ENCODE measurements at places on chromosomes 2 and 18.

DNA sequence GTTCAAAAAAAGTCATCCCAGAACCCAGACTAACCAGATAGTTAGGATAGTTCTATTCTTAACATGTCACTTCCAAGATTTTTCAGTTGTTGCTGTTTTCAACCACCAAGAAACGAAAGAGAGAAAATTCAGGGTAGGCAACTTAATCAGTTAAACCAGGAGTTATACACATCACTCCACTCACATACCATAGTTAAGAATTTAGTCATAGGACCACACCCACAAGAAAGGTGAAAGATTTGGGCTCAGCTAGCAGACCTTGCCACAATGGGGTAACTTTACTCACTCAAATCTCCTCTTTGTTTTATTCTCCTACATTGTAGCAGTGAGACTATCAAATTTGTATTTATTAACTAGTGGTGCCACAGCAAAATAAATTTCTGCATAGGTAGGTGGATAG lies 473.6 kb downstream of the NUP35 start:
- no peak for DNase-seq

- DNase-seq, result no peak
Observed at GRCh38 chr2:155846259-155846658, 486.3 kb downstream of the NR4A2 start.

DNA sequence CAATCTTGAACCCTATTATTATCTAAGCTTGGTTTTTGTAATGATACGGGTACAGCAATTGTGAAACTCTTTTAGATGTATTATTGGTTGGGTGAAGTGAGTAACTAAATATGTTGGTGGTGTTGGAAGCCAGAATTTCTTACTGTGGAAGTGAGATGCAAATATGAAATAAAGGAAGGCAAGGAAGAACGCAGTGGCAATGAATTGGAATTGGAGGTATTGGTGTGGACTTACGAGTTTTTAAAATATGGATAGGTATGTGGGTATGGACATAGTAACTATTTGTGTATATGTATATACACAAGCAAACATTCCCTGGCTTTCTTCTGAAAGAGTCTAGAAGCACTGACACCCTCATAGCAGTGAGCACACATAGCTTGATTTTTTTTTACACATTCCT lies 105.8 kb downstream of the RAB3GAP1 start:
- DNase-seq, result no peak

DNA sequence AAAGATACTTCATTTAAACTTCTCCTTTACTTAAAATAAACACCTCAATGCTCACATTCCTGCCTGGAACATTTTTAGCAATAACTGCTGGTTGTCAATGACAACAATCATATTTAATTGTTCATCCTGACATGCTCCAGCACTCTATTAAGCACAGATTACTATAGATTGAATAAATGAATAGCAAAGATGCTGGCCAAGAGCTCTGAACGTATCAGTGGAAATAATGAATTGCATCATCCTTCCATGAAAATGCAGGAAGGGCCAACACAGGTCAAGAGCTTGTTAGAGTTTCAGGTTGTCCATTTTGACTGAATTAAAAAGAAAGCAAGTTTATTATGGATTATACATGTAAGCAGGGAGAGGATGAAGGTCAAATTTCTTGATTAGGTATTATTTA lies 994.0 kb downstream of the TSN start:
- no peak for DNase-seq

DNA sequence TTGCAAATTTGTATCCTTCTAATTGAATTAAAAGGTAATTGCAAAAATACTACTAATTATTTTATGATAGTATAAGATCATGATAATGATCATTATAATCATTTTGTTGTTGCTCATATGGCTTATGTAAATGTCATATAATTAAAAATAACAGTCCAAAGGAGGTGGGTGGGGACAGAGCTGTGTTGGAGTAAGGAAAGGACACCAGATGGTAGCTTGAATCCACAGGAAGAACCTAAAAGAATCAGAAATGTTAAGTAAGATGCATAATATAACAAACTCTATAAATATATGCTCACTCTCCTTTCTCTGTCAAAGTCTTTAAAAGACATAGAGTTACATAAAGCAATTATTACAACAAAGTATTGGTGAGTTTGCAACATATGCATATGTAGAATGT lies 650.7 kb upstream of the HS6ST1 start:
- no peak for DNase-seq

- no peak for DNase-seq
Observed at GRCh38 chr2:126663184-126663963, 7.4 kb downstream of the GYPC start.

GRCh38 chr2:19474128-19474527 lies 115.7 kb upstream of the OSR1 start:
- no peak for DNase-seq

DNA sequence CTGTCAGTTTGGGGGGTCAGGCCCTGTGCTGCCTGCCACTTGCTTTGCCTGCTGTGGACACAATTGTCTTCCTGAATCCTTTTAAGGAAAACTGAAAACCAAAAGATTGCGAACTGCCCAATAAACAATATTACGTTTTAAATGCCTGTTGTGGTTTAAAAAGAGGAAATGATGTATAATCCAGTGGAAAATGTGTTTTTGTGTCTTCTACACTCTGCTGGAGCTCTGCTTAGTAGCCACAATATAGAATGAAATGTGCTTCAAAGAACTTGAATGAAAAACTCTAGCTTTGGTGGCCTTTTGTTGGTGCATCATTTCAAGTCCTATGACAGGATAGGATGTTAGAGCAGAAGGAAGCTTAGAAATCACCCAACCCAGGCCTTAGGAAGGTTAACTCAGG lies 23.2 kb upstream of the CABYR start:
- DNase-seq, result no peak

DNA sequence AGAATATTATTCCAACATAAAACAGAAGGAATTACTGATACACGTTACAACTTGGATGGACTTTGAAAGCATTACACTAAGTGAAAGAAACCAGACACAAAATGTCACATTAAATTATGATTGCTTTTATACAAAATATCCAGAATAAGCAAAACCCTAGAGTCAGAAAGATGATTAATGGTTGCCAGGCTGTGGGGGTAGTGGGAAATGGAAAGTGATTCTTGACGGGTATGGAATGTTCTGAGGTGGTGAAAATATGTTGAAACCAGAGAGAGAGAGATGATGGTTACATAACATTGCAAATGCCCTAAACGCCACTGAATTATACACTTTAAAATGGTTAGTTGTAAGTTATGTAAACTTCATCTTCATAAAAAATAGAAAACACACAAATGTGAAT lies 1057.2 kb upstream of the TMEFF2 start:
- no peak for DNase-seq

- no peak for DNase-seq
Observed at GRCh38 chr2:68574202-68574791, 69.1 kb upstream of the PROKR1 start.

DNA sequence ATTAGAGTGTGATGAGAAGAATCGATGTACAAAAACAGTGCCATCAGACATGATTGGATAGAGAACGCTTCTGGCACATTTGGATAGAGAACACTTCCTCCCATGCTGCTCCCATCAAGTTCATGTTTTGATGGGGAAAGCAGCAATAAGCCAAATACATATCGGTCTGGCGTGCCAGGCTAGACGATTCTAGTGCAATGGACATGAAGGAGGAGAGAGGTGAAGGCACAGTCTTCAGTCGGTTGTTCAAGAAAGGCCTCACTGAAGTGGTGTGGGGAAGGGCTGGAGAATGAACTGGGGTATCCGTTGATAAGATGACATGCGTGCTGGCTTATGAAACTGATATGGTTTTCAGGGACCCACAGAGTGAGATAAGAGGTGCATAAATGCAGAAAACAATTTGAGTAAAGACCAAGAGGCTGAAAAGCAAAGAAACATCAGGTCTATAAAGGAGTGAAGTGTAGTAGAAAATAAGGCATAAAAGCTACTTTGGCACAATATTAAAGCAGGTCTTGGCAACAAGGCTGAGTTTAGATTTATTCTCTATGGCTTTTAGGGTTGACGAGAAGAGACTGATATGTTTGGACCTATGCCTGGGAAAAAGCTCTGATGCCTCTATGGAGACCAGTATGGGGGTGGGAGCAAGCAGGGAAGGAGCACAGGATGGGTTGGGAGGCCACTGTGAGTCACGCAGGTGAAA lies 117.6 kb upstream of the PIEZO2 start:
- no peak for DNase-seq

GRCh38 chr2:43318791-43319190 lies 92.4 kb upstream of the ZFP36L2 start:
- DNase-seq, result no peak

DNA sequence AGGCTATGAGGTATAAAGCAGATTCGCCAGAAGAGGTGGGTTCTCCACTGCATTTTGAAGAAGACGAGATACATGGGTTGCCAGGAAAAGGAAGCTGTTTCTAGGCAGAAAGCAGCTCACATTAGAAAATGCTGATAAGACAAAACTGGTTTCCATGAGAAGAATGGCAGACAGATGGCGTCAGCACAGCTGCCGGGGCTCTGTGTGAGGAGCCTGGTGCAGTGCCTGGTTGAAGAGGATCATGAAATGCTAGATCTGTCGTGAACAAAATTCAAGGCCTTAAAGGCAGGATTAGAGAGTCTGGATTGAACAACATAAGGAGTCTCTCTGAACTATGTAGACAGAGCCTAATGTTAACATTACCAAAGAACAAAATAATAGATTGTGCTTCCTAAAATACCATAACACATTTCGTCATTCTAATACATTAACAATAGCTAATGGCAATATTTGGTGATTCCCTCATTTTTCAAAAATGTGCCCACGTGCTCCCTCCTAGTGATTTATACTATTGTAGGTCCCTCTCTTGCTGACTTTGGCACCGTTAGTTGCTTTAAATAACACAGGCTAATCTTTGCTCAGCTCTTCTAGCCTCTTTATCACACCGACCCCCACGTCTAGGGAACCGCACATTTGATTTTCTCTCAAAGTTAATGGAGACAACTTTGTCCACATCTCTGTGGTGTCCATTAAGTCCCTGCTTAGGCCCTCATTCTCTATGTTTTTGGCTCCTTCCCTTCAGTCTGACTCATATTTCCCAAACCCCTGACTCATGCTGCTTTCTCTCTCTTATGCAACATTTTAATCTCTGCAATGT lies 38.2 kb downstream of the EFEMP1 start:
- DNase-seq, result no peak

DNA sequence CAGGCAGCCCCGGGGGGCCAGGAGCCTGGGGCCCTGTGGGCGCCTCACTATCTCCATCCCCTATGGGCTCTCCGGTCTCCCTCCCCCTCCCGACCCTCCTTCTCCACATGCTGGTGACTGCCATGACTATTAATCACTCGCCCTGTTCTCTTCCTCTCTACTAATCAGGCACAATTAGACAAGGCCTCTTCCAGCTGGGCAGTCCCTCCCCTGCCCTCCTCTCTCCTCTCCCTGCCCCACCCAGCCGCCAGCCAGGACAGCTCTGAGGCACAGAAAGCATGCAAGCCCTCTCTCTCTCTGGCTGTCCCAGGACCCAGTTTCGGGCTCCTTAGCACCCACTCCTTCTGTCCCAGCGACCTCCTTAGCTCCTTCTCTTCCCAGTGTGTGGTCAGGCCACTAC lies 5.8 kb downstream of the ASIC4 start:
- DNase-seq, result no peak

DNA sequence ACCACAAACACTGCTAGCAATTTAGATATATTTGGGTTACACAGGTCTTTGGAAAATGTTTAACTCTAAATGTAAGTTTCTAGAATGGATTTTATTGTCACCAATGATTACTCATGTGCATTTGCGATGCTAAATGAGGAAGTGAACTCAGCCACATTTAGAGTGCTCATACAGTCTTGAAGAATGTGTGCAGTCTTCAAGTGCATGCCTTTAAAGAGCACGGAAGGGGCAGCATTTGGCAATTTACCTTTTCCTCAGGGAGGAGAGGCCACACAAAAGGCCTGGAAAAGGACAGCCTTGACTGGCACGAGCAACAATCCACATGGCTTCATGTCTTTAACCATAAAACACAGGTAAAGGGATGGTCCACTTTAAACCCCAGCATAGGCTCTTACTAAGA lies 78.5 kb upstream of the STK17B start:
- no peak for DNase-seq

- DNase-seq, result no peak
Observed at GRCh38 chr2:119837350-119837749, 77.6 kb downstream of the PTPN4 start.

All from esophagus squamous epithelium (tissue), 5 donors.